ENCODE measurements at places on chromosomes 5 and 9.

DNA sequence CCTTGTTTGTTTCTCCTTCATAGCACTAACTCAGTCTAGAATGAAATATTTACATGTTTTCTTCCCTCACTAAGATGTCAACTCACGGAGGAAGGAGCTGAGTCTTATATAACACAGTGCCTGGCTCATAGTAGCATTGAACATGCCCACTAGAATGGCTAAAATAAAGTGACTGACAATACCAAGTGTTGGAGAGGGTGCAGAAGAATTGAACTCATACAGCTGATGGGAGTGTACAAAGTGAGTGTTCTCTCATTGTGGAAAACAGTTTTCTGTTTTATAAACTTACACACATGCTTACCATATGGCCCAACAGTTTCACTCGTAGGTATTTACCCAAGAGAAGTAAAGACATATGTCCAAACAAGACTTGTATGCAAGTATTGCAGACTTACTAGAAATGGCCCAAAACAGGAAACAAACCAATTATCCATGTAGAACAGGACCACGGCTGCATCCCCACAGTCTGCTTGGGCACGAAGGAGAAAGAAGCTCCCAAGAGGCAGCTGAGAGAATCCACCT, 87.5 kb downstream of the PPARGC1B start:
- H3K4me3 ChIP-seq, result no peak overlapping the region
- no peak for DNase-seq
- no peaks in the 10 kb centered on the region for H3K27me3 ChIP-seq
- H3K4me1 ChIP-seq, result no peaks in the 10 kb centered on the region
- H3K36me3 ChIP-seq, result no peaks in the 10 kb centered on the region

DNA sequence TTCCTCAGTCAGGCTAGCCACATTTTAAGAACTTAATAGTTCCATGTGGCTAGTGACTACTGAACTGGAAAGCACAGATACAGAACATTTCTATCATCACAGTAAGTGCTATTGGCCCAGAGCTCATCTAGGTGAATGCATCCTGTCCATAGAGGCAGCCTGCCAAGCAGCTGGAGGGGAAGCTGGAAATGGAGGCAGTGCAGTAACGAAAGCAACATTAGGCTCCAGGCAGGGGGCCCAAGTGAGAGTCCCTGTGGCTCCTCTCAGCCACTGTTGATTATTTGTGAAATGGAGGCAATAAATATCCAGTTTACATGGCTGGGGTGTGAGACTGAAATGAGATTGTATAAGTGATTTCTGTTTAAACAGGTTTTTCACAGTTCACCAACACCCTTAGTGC, 227.2 kb upstream of the KLF9 start:
- H3K27me3 ChIP-seq, result no peaks in the 10 kb centered on the region
- H3K4me3 ChIP-seq, result no peak overlapping the region
- no peaks in the 10 kb centered on the region for H3K4me1 ChIP-seq
- no peak for DNase-seq
- no peaks in the 10 kb centered on the region for H3K36me3 ChIP-seq

DNA sequence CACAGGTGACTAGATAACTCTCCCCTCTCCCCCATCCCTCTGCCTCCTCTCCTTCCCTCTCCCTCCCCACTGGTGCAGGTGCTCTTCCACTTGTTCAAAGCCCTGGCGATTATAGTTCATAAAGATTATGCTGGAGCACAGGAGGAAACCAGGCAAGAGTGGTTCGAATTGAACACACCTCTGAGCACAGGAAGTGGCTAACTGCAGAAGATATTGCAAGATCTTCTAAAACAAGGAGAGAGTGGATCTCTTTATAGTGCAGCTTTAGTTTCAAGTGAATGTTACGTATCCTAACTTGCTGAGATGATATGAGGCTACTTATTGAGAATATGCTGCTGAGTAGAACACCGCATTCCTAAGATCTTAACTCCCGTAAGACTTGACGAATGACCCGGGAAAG, 178.4 kb downstream of the GOLPH3 start:
- DNase-seq, result no peak
- H3K27ac ChIP-seq, result no peak overlapping the region
- H3K4me1 ChIP-seq, result no peaks in the 10 kb centered on the region
- H3K27me3 ChIP-seq, result no peaks in the 10 kb centered on the region
- H3K36me3 ChIP-seq, result peaks cover 22% of the 10 kb centered on the region

- no peaks in the 10 kb centered on the region for H3K27me3 ChIP-seq
- H3K36me3 ChIP-seq, result no peaks in the 10 kb centered on the region
- peaks cover 6% of the 10 kb centered on the region for H3K4me1 ChIP-seq
Observed at GRCh38 chr9:4065054-4065453, 234.8 kb downstream of the GLIS3 start.

DNA sequence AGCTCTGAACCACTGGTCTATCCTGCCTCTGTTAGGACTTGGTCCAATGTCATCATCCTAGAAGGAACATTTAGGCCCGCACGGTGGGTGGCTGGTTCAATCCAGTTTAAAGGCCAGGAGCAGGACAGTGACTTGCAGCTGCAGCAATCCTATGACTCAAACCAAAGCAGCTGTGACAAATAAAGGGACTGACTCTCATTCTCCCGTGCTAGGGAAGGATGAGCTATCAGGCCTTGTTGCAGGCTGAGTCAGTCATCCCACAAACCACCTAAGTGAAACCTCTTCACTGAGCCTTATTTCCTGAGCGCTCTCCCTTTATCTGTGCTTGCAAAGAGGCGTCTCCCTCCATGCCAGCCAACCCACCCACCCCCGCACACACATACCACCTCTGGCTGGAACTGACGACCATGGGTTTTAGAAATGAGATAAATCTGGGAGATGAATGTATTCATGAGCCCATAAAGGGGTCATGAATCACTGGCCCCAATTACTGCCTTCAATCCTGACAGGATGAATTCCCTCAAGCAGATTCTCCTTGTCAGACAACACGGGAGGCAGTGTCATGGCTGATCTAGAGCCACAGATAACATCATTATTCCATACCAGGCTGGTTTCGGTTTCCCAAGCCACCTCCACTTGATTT, 93.4 kb downstream of the KCNIP1 start:
- H3K27me3 ChIP-seq, result peaks cover 4% of the 10 kb centered on the region
- H3K4me1 ChIP-seq, result peaks cover 15% of the 10 kb centered on the region
- H3K36me3 ChIP-seq, result no peaks in the 10 kb centered on the region
- DNase-seq, result no peak
- H3K4me3 ChIP-seq, result no peak overlapping the region

- peaks cover 6% of the 10 kb centered on the region for H3K4me1 ChIP-seq
- DNase-seq, result no peak
- no peak overlapping the region for H3K27ac ChIP-seq
- no peak overlapping the region for H3K4me3 ChIP-seq
- no peaks in the 10 kb centered on the region for H3K36me3 ChIP-seq
- H3K27me3 ChIP-seq, result no peaks in the 10 kb centered on the region
Observed at GRCh38 chr5:61371474-61371873, 39.4 kb downstream of the ZSWIM6 start.
